ENCODE measurements at places on chromosomes 2 and 18.
A peak's percentile ranks its signal among the peaks of the same experiment; 100 is the strongest.

DNA sequence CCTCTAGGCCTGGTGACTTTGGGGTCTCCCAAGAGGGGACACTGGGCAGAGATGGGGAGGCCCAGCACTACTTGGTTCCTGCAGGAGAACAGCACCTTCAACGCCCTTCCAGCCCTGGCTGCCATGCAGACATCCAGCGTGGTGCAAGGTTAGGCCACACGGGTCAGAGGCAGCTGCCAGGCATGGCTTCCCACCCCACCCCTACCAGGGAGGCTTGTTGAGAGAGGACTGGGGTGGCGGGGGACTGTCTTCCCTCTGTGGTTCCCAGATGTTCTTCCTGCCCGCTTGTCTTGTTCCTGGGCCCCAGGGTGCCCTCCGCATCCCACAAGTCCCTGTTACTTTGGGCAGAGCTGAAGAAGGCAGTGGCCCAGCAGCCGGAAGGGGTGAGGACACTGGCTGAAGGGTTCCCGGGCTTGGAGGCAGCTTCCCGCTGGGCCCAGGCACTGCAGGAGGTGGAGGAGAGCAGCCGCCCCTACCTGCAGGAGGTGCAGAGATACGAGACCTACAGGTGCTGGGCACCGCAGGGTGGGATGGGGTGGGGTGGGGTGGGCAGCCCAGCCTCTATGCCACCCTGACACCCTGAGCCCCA is 4.5 kb downstream of the PROM2 start:
- no peak for DNase-seq

- DNase-seq: no peak
Measured at GRCh38 chr2:153488072-153488471, 9.5 kb upstream of the RPRM start.

DNA sequence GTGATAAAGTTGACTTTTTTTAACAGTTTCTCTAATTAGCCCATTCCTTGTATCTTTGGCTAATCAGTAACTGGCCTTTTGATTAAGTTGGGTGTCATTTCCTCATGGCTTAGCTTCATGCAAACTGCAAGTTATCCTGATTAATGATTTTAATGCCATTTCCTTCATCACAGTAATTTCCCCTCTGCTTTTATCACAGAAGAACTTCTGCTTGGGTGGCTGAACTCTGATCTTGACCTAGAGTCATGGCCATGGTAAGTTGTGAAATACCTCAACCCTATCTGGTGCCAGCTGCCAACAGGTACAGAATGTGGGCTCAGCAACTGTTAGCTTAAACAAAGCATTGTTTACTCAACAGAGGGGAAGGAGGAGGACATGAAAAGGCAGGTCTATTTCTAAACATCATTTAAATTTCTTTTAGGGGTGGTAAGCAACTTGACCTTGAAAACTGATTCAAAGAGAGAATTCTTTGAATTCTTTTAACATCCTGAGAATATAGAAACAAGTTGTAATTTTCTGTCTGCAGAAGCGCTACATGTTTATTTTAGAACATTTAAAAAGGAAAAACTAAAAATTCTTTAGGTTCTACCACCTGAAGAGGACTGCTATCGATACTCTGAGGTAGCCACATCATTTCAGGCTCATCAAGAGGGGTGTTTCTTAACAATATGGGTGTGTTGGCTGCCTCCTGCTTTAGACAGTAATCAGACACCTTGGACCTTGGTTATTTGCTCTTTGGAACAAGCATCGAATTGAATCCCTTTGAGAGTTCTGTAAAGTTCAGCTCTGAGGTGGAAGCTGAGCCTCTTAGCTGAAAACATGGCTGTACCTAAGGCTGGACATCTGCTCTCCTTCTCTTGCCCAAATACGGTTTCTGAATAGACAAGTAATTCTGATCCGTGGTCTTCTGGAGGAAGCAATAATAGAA is 39.7 kb downstream of the ANXA4 start:
- DNase-seq: no peak

DNA sequence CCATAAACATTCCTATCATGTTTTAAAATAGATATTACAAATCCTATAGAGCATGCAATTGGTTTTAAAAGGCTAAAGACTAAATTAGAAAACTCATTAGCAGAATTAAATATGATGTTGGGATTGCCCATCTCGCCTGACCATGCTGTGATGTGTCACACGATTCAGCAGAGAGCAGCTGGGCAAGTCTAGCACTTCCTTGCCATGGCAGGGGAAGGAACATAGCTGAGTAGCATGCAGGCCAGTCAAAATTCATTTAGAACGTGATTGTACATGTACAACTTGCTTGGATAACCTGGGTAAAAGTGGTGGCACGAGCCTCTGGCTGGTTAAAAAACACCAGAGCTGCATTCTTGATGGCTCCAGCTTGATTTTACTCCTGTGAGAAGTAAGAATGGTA is 81.3 kb downstream of the SCN3A start:
- no peak for DNase-seq

DNA sequence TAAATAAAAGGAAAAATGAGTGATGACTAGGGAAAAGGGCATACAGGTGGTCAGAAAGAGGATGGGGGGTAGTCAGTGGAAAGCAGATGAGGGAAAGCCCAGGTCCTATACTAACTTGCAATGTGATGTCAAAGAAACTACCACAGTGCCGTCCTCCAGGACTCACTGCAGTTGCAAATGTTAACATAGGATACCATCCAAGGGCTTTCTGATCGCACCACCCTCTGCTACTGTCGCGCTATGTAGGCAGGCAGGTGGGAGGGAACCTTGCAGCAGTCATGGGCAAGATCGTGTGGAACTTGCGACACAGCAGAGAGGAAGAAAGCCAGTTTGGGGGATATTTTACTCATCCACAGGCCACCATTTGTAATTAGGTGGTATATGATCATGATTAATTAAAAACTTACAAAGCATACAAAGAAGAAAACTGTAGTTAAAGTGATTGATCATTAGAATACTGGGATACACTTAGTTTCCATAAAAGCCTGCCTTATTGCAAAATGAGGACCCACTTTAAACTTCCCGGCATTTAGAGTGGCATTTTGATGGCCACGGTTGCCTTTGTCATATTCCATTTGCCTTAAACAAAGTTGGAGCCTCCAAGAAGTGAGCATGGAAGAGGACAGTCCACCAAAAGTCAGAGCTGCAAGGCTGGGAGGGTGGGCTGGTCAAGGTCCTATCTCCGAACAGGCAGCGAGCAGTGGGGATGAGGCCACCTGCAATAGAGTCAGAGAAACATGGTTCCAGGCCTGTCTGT is 8.5 kb upstream of the ROCK2 start:
- DNase-seq: no peak

- no peak for DNase-seq
Measured at GRCh38 chr2:107069890-107070289, 183.9 kb upstream of the ST6GAL2 start.

DNA sequence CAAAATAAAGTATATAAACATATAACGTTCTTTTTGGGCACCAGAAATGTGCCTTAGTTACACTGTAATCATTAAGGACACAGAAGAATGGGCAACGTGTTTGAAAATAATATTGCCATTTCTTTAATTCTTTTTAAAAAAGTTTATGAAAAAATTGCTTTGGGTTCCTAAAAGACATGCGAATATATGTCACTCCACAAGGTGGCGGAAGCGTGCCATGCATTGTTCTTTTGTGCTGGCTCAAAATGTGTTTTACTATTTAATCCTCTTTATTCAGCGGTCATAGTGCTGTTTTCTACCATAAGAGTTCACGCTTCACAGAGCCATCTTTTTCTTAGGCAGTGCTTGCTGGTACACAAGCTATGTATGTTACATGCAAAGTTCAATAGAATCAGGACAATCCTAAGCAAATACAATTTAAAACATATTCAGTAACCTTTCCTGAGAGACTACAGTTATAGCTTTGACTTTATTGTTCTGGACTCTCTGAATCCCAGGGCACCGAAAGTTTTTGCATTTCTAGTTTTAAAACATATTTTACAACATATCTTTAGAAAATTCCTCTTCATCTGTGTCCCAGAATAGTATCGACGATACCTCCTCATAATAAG is 147.8 kb upstream of the ERBB4 start:
- DNase-seq: peak; percentile 2

- no peak for DNase-seq
Measured at GRCh38 chr2:168583710-168584521, 127.8 kb downstream of the CERS6 start.

DNA sequence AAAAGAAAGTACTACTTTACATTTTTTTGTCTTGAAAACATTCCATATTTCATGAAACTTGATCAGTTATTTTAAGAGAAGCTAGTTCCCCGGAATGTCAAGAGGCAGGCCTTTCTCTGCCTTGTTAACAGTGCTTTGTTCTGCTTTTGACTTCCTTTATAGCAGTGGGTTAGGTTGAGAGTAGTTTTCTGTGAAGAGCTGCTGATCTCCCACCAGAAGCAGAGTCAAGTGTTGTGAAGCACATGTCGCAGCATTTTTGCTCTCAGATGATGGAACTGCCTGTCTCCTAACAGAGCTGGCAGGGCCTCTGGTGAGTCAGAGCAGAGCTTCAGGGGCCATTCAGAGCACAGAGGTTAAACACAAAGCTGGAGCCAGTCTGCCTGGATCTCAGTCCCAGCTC is 871.8 kb downstream of the SLC4A3 start:
- DNase-seq: no peak

DNA sequence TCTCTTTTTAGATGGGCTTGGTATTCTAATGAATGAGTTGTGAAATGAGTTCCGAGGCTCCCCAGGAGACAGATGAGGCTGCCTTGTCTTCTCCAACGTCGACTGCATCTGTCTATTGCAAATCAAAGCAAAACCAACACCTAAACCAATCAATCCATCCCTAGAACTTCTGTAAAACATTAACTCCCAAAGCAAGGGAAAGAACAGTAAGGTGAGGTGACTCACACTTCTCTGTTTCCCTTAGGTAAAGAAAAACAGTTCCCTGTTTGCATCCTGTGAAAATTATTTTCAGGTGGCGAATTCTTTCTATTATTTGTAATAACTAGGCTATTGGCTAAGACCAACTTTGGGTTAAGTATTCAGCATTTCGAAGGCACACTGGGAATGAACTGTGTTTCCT is 249.4 kb downstream of the EPHA4 start:
- no peak for DNase-seq

DNA sequence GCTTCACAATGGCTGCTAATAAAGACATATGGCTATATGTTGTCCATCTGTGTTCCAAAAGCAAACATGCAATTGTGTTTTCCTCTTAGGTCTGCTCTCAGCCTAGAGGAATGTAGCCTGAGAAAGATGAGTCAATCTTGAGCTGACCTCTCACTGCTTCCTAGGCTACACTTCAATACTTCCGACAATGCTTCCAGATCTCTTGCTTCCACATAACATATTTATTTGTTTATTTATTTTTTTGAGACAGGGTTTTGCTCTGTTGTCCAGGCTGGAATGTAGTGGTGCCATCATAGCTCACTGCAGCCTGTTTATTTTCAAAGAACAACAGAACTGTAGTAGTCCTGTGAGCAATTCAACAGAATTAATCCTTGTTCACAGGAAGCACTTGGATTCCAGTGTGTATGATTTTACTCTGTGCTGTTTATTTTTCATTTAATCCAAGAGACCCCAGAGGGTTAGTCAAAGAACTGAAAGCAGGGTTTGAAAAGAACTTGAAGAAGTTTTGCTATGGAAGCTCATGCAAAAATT is 437.9 kb downstream of the TXNL1 start:
- no peak for DNase-seq

DNA sequence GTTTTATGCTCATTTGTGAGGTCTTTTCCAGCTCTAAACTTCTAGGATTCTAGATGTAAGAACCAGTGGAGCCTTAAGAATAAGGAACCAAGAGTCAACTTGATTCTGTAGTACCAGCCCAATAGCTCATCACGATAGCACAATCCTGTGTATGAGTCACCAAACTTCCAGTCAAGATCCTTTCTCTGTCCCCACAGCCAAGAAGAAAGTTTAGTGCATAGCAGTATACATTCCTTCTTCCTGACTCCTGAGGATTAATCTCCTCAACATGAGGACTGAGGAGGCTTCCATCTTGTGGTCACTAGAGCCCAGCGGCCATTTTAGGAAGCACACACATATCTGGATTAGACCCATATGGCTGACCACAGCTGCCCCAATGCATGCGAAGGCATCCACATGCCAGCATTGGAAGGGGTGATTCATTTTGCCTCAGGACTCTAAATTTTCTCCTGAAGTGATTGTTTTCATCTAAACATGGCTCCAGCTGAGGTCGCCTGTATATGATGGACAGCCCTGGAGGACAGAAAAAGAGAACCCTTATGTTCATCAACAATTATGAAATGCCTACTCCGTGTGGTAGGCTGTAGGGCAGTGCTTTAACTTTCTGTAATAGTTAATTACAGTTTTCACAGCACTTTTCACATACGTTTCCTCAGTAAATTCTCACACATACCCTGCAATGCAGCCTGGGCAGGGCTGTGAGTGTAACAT is 53.5 kb downstream of the RASGRP3 start:
- no peak for DNase-seq

DNA sequence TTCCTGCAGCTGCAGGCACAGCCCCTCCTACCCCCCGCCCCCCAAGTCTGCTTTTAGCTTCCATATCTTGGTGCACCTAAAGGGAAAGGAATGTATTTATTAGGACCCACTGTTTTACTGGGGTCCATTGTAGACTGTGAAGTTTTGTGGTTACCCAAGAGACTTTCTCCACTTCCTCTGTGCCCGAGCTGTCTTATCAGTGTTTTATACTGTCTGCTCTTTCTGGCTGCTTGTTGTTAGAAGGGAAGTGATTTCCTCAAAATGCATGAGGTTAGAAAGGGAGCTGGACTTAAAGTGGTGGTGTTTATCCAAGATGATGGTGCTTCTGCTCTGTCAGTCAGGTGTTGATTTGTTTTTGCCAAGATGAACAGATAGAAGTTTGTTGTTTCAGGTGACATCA is 85.0 kb downstream of the PTH2R start:
- no peak for DNase-seq

DNA sequence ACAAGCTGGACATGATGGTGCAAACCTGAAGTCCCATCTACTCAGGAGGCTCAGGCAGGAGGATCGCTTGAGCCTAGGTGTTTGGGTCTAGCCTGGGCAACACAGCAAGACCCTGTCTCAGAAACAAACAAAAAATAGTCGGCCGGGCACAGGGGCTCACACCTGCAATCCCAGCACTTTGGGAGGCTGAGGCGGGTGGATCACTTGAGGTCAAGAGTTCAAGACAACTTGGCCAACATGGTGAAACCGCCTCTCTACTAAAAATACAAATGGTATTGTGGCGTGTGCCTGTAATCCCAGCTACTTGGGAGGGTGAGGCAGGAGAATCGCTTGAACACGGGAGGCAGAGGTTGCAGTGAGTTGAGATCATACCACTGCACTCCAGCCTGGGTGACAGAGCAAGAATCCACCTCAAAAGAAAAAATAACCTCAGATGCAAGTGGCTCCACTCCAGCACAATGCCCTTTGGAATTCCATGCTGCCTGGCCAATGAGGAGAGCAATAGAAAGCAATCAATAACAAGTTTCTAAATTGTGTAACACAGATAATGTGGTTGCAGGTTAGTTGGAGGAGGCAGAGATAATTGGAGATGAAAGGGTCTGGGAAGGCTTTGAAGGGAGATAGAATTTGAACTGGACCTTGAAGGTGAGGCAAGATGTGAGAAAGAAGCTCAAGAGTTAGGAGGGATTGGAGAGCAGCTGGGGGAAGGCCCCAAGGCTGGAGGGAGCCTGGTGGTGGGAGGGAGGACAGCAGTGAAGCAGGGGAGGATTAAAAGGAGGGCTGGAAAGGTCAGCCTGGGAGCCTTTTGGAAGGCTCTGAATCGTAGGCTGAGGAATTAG is 6.0 kb downstream of the TTC31 start:
- DNase-seq: no peak
